ENCODE measurements at places on chromosomes 1 and 21. TPM values are rescaled to one million over a fixed set of nuclear protein-coding genes. Genes with fewer than 3 reads are reported as not detected.

The WDR77 gene
- 76.7 TPM for total RNA-seq

The FAM110D gene
- not detected for total RNA-seq

The NOS1AP gene
- 0.98 TPM for total RNA-seq

The PPIH gene
- 47.6 TPM for total RNA-seq

The CCT3 gene
- total RNA-seq = 346 TPM

The ZNF692 gene
- 44.8 TPM for total RNA-seq

The RHCE gene
- 1.6 TPM for total RNA-seq

The TSHB gene
- total RNA-seq = not detected

The JUN gene
- total RNA-seq = 63.7 TPM

The CACHD1 gene
- total RNA-seq = not detected

The FMO1 gene
- not detected for total RNA-seq

The ANGPTL7 gene
- not detected for total RNA-seq

The NPR1 gene
- total RNA-seq = not detected

The KCNE1 gene
- not detected for total RNA-seq

The SMPDL3B gene
- not detected for total RNA-seq

The ABCG1 gene
- total RNA-seq = not detected

The MSH4 gene
- total RNA-seq = not detected

The PLEKHM2 gene
- 31.9 TPM for total RNA-seq

The DCST2 gene
- 0.13 TPM for total RNA-seq

The ANKRD34A gene
- 3.1 TPM for total RNA-seq

The SV2A gene
- 23.5 TPM for total RNA-seq

The LMOD1 gene
- total RNA-seq = 0.13 TPM

The OR2G6 gene
- not detected for total RNA-seq

The PARK7 gene
- total RNA-seq = 295 TPM

The TOR3A gene
- 47.1 TPM for total RNA-seq

The DDR2 gene
- 55.3 TPM for total RNA-seq

The CYP4X1 gene
- not detected for total RNA-seq

The NSL1 gene
- 55.0 TPM for total RNA-seq

The RGS18 gene
- total RNA-seq = not detected

The TRIM46 gene
- 3.1 TPM for total RNA-seq

The STUM gene
- not detected for total RNA-seq

The CLSTN1 gene
- total RNA-seq = 32.3 TPM

The FAM151A gene
- not detected for total RNA-seq

The SLC2A5 gene
- total RNA-seq = 0.57 TPM

The HSF2BP gene
- total RNA-seq = 2.6 TPM

The SLC45A1 gene
- 4.2 TPM for total RNA-seq

The URB1 gene
- 19.9 TPM for total RNA-seq

The C1orf216 gene
- total RNA-seq = 30.5 TPM

The DUSP12 gene
- 29.1 TPM for total RNA-seq

The INSRR gene
- total RNA-seq = not detected

The CRYBG2 gene
- total RNA-seq = not detected

The NTMT2 gene
- total RNA-seq = not detected

The SLC16A4 gene
- 8.0 TPM for total RNA-seq

The TMEM269 gene
- total RNA-seq = not detected

The RORC gene
- total RNA-seq = not detected

All from LHCN-M2 (cell line).